ENCODE measurements at places on chromosomes 11 and 22. TPM values are rescaled to one million over a fixed set of nuclear protein-coding genes. Genes with fewer than 3 reads are reported as not detected.

DNA sequence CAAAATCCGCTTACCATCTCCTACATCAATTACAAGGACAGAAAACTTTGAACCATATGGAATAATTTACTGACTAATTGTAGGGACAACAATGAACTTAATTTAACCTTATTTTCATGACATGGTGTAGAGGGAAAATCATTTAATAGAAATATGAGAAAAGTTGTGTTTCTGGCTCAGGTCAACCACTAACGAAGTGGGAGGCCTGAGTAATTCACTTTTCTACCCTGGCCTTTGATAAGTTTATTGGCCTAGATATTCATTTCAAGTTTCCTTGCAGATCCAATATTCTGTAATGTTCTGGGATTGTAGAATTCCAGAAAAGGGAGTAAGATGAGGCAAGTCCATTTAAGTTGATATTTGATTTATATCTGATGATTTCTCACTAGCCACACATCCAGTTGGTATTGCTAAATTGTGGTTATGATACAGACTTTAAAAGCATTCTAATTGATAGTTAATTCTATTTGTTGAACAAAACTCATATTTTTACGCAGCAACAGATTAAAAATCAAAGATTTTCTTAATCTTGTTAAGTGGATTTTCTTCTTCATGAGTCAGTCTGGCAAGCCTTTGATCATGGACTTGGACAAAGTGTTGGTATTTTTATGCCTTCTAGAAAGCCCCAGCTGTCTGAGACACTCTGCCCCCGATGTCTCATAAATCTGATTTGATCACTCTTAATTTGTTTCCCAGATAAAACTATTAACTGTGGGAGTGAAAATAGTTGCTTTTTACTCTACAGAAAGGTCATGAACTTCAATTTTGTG is 336.5 kb downstream of the TMEM135 start:
- DNase-seq: no peak

DNA sequence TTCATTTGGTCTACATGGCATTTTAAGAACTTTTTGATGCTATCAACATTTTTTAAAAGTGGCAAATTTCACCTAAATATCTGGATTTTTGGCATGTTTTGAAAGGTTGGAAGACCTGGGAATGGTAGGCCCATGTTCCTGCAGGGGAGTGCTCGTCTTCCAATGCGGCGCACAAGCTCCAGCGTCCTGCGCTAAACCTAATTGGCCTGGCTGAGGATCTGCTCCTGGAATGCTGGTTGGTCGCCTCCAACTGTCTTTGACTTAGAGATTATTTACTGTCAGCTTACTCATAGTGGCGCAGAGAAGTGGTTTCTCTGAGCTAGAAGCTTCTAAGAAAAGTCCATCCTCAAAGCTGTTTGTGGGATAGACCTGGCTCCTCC is 626 bp upstream of the LIMK2 start:
- DNase-seq: no peak

GRCh38 chr11:78656327-78656726 is 81.7 kb upstream of the NARS2 start:
- peak; percentile 14 for DNase-seq

DNA sequence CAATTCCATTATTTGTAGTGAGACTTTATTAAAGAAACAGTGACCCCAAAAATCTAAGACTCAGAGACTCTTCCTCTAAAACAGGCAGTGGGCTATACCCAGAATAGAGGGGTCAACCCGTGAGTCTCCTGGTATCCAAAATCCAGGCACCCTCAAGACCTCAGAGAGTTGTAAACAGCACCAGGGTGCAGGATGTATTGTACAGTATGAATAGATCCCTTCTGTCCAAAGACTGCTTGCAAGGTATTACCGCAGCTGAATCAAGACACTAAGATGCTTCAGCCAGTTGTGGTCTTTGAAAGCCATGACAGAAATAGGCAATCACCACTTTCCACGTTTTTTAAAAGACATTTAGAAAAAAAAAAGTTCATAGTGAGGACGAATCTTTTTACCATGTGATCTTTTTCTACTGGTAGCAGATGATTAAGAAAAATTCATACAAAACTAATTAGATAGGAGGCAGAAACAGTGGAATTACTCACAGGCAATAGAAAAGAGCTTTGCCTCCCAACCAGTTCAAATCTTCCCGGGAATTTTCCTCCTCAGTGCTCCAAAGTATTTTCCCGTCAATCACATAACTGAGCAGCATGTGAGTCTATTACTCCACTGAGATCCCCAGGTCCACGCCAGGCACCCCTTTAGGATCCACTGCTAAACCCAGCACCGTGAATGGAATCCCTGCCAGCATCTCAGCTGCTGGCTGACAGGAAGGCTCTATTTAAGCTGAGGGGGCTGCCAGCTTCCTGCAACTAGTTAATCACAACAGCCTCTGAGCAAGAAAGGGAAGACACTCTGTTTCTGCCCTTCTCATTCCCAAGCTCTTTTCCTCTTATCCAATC is 113.1 kb downstream of the ETS1 start:
- no peak for DNase-seq

- no peak for DNase-seq
Observed at GRCh38 chr11:130425156-130425555, 3.3 kb downstream of the ADAMTS8 start.

Gene ACER3
- 11.0 TPM for total RNA-seq

- peak; percentile 47 for DNase-seq
Observed at GRCh38 chr22:42368379-42369249, 63.6 kb downstream of the NFAM1 start.

GRCh38 chr11:8615291-8616032 is 21.4 kb upstream of the STK33 start:
- DNase-seq: no peak

GRCh38 chr22:20799449-20799848 is 25.5 kb downstream of the SERPIND1 start:
- DNase-seq: no peak

Gene PLET1
- total RNA-seq: not detected

Gene FOLH1
- not detected for total RNA-seq

- no peak for DNase-seq
Observed at GRCh38 chr22:42930810-42931420, 73.8 kb upstream of the ARFGAP3 start.

Gene PAMR1
- not detected for total RNA-seq

GRCh38 chr22:28175730-28176492 is 256.9 kb upstream of the PITPNB start:
- DNase-seq: no peak

Gene CSF2RB
- 3.0 TPM for total RNA-seq

DNA sequence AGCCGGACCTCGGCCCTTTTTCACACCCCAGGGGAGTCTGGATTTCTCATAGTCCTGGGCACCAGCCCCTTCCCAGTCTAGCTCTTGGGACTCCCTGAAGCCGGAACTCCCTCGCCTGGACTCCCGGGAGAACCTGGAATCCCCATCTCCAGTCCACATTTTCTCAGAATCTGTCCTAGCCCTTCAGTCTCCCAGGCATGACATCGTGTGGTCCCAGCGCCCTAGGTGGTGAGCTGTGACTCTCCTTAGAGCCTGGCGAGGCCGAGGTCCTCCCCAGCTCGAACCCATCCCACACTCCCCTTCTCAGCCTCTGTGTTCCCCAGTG is 673 bp upstream of the DUSP18 start:
- no peak for DNase-seq

DNA sequence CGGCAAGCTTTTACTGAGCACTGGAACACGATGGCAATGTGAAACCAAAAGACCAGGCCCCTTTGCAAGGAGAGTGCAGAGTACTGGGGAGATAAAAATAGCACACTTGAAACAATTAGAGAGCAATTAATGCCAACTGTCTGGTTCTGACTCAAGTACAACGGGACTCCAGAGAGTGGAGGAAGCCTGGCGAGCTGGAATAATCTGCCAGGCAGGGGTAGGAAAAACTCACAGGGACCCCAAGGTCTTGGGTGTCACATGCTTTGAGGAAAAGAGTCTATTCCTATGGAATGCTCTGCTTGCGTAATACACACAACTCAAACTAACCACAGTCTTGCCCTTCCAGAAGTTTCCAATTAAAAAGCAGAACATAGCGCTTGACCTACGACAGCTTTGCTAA is 113.0 kb upstream of the CLMP start:
- no peak for DNase-seq

Gene GAL3ST3
- not detected for total RNA-seq

DNA sequence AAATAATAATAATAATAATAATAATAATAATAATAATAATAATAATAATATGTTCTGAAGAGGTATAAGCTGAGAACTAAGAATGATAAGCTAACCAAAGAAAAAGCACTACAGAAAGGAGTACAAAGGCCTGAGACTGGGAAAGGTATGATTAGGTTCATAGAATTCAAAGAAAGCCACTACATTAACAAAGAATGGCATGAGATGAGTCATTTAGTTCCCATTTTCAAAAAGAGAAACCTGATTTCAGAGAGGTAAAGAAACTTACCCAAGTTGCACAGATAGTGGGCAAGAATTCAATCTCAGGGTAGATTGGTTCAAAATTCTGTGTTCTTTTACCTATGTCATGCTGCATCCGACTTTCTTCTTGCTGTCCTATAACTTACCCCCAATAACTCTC is 350.9 kb downstream of the TTC28 start:
- DNase-seq: no peak

GRCh38 chr22:44913198-44913983 is 96.4 kb downstream of the PHF21B start:
- DNase-seq: no peak

- DNase-seq: no peak
Observed at GRCh38 chr22:39482768-39483167, 19.3 kb upstream of the MIEF1 start.

DNA sequence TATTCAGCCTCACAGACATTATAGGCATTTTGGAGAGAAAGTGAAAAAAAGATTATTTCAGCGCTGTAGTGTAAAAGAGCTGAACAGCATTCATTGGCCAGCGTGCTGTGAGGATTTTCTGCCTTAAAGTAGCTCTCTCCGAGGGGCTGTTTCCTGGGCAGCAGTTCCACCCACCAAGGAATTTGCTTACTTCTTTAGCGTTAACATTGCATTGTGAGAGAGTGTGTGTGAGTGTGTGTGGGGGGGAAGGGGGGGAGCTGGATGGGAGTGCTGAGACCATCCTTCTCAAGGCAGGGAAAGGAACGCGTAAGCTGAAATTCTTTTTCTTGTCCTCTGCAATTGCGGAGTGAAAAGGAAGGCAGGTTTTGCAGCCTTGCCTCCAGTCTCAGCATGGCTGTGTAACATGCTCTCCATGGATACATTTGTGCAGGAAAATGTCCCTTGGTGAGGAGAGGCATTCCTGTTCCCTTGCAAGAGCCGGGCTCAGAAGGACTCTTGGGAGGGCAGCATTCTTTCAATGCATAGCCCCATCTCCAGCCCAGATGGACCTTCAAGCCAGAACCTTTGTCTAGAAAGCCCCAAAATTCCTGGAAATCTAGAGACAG is 159.9 kb upstream of the NAV2 start:
- no peak for DNase-seq

DNA sequence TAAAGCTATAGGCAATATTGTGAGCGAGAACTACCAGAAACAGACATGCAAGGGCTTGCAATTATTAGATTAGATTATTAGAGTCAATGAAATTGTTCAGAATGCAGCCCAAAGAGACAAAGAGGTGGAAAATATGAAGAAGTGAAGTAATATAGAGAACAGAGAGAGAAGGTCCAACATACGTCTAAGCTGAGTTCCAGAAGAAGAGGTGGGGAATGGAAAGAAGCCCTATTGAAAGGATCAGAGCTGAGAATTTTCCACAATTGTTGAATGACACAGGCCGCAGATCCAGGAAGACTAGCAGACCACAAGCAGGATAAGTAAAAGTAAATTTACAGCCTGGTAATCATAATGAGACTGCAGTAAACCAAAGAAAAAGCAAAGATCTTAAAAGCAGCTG is 93.2 kb downstream of the EXT2 start:
- DNase-seq: no peak

GRCh38 chr22:20779818-20780158 is 5.9 kb downstream of the SERPIND1 start:
- no peak for DNase-seq

Gene LINC01488
- total RNA-seq: not detected

Gene TMPRSS5
- total RNA-seq: 0.91 TPM

DNA sequence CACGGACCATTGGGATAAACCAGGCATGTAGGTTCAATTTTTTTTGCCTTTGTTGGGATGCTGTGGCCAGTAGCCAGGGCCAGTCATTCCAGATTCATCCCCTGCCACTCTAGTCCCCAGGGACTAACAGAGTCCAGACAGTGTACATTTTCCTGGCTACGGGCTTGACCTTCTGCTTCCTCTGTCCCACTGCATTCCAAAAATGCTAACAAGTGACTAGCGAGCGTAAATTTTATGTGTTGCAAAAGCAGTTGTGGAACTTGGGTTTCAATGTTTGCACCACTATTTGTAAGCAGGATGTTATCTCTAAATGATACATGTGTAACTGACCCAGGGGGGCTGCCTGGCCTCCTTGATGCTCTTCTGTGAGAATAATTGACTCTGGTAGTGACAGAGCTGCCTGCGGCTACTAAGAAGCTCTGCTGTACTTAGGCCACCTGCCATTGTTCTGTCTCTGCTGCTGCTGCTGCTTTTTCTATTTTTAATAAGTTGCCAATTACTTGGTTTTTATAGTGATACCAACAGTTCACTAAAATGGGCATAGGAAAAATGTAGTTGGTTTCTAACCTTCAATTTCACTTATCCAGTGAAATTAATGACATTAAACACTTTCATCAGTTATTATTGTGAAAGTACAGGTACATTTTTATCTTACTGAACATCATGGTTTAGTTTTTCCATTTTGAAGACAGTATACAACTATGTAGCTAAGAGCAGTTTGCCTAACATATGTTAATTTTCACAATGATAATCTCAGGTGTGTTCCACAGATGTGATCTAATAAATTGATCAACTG is 26.8 kb downstream of the TNRC6B start:
- DNase-seq: no peak

Gene DGCR6L
- total RNA-seq: 45.0 TPM

- DNase-seq: no peak
Observed at GRCh38 chr11:88689548-88690240, 352.2 kb upstream of the CTSC start.

- DNase-seq: no peak
Observed at GRCh38 chr22:23179381-23180299, 669 bp upstream of the BCR start.

DNA sequence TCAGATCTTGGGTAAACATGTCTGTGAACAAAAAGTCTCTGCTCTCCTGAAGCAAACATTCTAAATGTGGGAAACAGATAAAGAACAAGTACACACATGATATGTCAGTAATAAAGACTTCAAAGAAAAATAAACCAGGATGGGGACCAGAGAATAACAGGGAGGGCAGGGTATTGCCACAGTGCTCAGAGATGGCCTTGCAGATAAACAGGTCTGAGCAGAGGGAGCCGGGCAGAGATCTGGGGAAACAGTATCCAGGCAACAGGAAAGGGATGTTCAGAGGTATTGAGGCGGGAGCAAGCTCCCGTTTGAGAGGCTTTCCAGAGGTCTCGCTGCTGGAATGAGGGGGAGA is 2.9 kb downstream of the CCDC86 start:
- DNase-seq: no peak

DNA sequence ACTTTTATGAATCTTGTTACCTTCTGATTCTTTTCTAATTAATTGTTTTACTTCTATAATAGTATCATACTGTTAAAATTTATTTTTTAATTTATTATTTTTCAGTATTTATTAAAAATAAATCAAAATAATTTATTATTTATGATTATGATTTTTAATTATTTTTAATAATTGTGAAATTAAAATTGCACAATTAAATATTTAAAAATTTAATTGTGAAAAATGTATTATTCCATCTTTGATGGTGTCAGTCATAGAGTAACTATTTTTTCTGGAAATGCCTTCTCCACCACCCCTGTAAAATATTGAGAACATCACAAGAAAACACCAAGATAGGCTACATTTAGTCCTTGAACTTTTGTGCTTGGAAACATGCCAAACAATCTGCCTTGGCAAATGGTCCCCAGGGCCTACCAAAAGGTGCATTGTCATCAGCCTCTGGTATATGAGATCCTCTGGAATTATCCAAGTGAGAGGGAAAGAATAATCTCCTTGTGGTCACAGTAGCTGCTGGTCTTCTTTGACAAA is at the start of gene OR8H2:
Gene OR8H2 (plus strand): TSS at position 478 of the 528 bp plus-strand sequence. CDS start 1,356 bp downstream, outside the sequence.
- DNase-seq: no peak
